ENCODE measurements at places on chromosomes 7 and 10.

- DNase-seq: no peak
Measured at GRCh38 chr7:79386688-79387422, 66.6 kb downstream of the MAGI2 start.

DNA sequence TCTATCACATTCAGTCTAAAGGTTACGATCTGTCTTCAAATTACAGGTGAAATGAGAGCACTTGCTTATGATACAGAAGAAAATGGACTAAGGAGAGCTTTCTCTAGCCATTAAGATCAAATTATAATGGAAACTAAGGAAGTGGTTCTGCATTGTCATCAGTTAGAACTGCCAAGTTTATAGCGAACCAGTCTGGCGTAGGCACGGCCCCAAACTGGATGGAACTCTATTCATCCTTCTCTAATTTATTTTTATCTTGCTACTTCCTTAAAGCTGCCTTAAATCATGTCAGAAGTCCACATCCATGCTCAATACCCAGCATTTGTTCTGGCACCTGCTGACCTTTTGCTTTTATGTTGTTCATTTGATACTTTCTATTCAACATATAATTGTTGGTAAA lies 63.7 kb upstream of the APBB1IP start:
- no peak for DNase-seq

DNA sequence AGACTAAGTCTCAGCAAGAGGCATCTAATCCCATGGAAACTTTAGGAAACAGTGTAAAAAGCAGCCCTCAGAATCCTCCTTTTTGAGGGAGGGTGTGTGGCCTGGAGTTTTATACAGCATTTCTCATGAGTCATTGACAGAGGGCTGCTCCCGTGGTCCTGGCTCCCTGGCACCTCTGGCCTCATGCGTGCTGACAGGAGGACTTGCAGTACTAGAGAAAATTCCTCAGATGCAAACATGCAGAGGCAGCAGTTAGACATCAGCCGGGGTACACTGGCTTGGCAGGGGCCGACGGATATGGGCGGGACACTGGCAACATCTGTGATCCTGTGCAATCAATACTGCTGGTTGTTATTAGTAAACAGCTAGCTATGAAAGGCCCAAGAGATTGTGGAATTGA lies 925.1 kb upstream of the CELF2 start:
- no peak for DNase-seq

DNA sequence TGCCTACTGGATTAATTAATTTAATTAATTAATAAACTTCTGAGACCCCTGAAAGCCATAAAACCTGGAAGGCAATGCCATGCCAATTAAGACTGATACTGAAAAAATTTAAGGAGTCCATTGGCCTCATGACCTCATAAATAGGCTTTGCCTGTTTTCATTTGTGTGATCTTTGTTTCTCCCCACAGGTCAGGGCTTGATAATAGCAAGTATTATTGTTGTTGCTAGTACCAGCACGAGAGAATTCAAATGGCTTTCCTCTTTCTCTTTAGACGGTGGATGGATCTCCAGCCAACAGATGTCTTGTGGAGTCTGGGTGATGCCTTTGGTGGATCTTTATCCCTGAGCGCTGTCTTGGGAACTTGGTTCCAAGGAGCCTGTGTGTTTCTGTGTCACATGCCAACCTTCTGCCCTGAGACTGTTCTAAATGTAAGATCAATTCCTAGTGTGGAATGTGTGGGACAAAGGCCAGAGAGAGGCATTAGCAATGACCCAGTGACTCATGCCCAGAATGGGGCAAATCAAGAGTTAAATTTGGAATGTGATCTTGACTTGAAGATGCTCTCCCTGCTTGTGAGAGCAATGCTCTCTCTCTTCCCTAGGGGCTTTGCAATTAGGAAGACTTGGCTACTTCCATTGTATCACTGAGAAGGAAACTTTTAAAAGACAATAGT lies 17.7 kb downstream of the ACSM6 start:
- DNase-seq: no peak

GRCh38 chr10:75525067-75525466 lies 93.6 kb downstream of the LRMDA start:
- DNase-seq: no peak

DNA sequence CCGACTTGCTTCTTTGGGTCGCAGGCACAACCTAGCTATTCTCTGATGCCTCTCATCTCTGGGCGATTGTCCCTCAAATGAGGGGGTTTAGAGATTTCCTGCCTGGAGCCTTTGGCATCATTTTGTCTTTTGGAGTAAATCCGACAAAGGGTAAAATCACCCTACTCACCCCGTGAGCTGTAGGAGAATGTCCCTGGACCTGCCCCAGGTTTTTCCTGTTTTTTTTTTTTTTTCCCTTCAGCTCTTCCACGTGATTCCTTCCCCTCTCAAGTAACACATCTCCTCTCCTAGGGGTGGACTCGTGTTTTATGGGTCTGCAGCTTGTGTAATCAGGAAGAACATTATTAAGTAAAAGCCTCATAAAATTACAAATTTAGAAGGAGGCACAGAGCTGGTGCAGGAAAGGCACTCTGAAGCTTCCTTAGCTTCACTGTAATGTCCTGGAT lies 128.4 kb upstream of the ZNF746 start:
- no peak for DNase-seq

GRCh38 chr10:118210276-118210675 lies 131.8 kb downstream of the FAM204A start:
- no peak for DNase-seq

DNA sequence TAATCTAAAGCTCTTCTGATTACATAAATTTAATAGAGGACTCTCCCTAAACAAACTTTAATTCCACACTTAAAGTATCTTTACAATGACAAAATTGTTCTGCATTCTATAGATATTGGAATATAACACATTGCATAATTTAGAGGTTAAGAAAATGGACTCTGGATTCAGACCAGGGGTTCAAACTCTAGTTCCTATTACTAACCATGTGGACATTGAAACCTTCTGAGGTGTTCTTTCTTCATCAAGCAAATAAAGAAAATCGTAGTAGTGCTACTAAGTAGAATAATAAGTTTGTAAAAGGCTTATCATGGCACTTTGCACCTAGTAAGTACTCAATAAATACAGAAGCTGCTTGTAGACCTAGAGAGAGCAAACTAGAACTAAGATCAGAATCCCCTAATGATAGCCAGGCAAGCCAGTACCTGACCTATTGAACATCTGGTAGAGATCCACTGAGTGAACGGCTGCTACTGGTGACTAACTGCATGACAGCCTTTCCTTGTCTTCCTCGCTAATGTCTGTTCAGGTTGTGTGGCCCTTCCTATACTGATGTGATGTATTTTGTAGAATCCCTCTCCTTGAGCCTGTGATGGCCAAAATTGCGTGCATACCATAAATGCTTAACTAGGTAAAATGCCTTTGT lies 430.3 kb downstream of the KCNMA1 start:
- no peak for DNase-seq

GRCh38 chr7:124922200-124922599 lies 7.4 kb downstream of the POT1 start:
- DNase-seq: no peak

DNA sequence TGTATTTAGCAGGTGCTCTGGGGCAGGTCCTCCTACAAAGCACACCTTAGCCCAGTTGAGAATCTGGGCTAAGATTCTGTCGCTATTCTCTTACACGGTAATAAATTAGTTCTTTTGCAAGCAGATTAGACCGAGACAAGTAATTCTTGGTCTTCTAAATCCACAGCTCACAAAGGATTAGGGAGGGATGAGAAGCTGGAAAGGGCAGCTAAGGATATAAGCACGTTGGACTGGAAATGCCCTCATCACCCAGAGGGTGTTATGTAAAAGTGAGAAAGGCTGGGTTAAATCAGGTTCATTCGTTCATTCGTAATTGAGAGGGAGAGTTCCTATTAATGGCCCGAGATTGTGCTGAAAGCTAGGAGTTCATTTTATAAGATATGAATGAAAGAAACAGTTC lies 41.8 kb downstream of the PFKFB3 start:
- no peak for DNase-seq

- DNase-seq: no peak
Measured at GRCh38 chr10:85619832-85620231, 746.8 kb downstream of the GRID1 start.
